Activated CD4-positive, alpha-beta T cell treated with anti-CD3 and anti-CD28 coated beads, Interleukin-2, amount 10 ng/mL, durations not matched to agents 24 days and 14 days (primary cell): ENCODE measurements at places on chromosomes 12 and 14. TPM values are rescaled to one million over a fixed set of nuclear protein-coding genes. Genes with fewer than 3 reads are reported as not detected.

- H3K4me1 ChIP-seq: no peaks in the 10 kb centered on the region
- H3K27me3 ChIP-seq: no peaks in the 10 kb centered on the region
- no peak overlapping the region for H3K4me3 ChIP-seq
These were observed 47.5 kb downstream of the MRPL42 start for GRCh38 chr12:93514853-93515252.

THAP2 gene
- 5.7 and 6.9 TPM in 2 replicates for total RNA-seq

DNA sequence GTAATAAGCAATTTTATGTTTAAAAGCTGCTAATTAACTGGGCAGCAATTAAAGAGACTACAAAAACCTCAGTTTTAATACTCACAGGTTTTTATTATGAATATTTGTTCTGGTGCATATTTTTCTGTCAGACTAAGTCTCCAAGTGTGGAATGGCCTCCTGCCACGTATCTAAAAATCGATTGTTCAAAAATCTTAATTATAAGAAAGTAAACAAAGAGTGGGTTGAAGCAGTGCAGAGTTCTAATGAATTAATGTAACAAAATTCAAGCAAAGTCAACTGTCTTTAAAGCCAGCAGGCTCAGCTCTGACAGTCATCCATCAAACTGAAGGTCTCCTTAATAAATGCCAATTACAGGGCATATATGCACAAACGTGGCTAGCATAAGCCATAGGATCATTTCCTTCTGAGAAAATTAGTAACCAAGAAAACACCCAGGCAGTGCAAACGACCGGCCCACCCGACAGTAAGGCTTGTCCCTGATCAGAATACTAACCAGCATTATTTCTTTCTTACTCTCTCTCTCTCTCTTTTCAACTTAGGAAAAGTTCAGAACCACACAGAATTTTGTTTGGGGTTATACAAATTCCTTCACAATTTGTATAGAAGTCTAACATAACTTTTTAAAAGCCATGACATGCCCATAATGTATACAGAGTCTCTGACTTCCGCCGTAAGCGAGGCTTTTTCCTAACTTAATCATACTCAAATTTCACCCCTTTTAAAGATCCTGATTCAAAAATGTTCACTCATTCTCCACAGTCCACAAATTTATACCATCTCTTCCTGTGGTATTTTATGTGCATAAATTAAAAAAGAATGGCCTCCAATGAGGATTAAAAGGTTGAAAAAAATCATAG is 83.8 kb downstream of the SLC25A21 start:
- no peaks in the 10 kb centered on the region for H3K36me3 ChIP-seq
- H3K4me1 ChIP-seq: no peaks in the 10 kb centered on the region
- no peaks in the 10 kb centered on the region for H3K27me3 ChIP-seq

- peaks cover 5% of the 10 kb centered on the region for H3K27me3 ChIP-seq
- peaks cover 9% of the 10 kb centered on the region for H3K4me1 ChIP-seq
- DNase-seq: no peak
- H3K36me3 ChIP-seq: no peaks in the 10 kb centered on the region
- H3K4me3 ChIP-seq: no peak overlapping the region
These were observed 82.3 kb downstream of the NOC4L start for GRCh38 chr12:132226604-132227003.
